ENCODE measurements at places on chromosomes 16 and 17.

DNA sequence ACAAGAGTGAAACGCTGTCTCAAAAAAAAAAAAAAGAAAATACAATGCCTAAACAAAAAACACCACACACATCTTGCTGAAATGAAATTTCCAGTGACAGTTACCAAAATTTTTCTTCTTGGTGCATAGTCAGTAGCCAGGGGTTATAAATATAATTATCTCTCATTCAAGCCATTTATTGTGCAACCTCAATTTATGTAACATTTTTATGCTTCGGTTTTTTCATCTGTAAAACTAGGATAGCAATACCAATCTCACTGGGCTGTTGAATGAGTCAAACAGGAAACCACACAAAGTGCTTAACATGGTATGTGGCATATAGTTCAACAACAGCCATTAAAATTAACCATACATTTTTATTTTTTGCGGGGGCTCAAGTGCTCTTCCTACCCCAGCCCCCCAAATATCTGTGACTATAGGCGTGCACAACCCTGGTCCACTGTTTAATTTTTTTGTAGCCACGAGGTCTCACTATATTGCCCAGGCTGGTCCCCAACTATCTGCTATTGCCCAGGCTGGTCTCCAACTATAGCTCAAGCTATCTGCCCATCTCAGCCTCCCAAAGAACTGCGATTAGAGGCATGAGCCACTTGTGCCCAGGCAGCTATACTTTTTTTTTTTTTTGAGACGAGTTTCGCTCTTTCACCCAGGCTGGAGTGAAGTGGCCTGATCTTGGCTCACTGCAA is 2.6 kb downstream of the COG4 start:
- no peak for DNase-seq

- no peak for DNase-seq
These were observed 5.4 kb downstream of the DVL2 start for GRCh38 chr17:7228920-7229319.

DNA sequence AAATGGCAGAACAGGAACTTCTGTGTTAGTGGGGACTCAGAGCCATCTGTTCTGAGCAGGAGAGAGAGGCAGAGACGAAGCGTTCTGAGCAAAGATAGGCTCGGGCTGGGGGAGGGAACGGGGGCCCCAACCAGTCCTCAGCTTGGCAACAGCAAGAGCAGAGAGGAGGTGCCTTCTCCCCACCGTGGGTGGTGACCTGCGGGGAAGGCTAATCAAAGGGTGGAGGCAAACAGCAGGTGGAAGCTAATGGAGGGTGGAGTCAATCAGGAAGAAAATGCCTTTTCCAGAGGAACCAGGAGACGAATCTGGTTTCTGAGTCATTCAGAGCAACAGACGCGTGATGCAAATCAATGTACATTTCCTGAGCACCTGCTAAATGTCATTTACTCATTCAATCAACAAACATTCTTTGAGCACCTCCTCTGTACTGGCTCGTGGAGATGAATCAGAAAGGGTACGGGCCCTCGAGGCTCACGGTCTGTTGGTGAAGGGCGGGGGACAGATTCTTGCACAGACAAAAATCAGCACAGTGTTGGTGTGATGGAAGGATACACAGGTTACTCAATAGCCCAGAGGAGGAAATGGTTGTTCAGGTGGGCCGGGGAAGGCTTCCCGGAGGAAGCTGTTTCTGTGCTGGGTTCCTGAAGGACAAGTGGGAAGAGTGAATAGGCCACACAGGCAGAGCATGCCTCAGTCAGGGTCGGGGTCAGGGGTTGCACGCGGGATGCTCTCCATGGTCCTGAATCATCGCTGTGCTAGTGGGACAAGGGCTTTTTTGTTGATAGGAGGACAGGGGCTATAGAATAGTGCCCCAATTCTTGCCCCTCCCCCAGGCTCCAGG is 5.7 kb upstream of the SPNS2 start:
- DNase-seq: no peak

- no peak for DNase-seq
These were observed 431 bp downstream of the DYNC1LI2 start for GRCh38 chr16:66751053-66751302.

GRCh38 chr17:69342896-69343644 is 16.1 kb upstream of the ABCA5 start:
- DNase-seq: no peak
